Progenitor cell of endocrine pancreas (in vitro differentiated cells): ENCODE measurements at places on chromosomes 2 and 18.
A peak's percentile ranks its signal among the peaks of the same experiment; 100 is the strongest.

GRCh38 chr2:10232096-10232815, 70.4 kb upstream of the HPCAL1 start:
- H3K4me3 ChIP-seq: no peak overlapping the region
- peaks cover 36% of the 10 kb centered on the region for H3K27me3 ChIP-seq
- DNase-seq: no peak
- H3K36me3 ChIP-seq: no peaks in the 10 kb centered on the region

DNA sequence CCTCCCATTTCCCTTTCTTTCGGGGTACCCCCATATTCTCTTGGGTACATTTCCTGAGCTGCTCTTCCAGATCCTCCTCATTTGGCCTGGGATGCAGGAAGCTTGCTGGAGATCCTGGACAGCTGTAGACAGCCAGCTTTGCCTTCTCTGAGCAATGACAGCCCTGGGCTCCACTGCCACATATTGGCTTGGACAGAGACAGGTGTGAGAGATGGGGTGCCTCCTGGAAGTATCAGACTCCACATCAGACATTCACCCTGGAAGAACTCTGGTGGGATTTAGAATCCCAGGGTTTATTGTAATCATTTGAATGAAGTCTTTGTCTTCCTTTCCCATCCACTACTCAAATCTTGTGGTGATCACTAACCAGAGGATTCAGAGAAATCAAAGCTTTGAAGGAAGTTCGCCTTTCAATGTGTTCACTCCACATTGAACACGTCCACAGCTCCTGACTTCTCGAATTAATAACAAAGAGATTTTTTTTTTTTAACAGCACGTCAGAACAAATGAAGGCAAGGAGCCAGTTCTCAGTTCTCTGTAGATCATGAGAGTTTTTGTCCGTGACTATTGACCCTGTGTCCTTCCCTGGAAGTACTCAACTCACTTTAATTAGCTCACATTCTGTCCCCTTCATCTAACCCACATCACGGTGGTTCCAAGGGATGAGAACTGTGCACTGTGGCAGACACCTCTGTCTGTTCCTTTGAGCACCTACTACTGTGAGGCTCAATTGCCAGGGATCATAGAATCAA, 377.6 kb upstream of the TRIB2 start:
- DNase-seq: no peak
- no peaks in the 10 kb centered on the region for H3K36me3 ChIP-seq
- H3K4me3 ChIP-seq: no peak overlapping the region
- no peak overlapping the region for H3K27ac ChIP-seq
- H3K4me1 ChIP-seq: no peaks in the 10 kb centered on the region

DNA sequence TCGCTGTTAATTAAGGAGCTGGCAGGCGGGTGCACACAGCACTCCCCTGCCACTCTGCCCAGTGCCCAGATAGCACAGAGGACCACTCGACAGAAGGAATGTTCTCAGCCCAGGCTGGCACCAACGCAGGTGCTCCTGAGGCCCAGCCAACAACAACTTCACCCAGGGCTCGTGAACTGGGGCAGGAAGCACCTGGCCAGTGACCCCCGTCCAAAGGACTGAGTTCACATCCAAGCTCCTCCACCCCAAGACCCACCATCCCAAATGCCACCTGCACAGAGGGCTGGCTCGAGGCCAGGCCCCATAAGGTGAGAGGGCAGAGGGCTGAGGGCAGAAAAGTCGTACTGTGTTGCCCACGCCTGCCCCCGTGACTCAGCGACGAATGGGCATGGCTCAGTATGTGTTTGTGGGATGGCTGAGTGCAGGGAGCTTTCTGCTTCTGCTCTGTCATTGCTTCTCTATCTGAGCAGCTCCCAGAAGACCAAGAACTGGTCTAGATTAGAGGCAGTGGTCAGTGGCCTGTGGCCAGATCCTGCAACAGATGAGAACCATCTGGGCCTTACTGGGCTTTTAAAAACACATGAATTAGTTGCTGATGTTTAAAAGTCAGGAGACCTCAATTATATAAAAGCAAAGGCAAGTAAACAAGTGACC, 68.4 kb downstream of the POLR1A start:
- H3K27me3 ChIP-seq: no peaks in the 10 kb centered on the region
- peaks cover 8% of the 10 kb centered on the region for H3K36me3 ChIP-seq
- H3K4me3 ChIP-seq: no peak overlapping the region
- no peak for DNase-seq

DNA sequence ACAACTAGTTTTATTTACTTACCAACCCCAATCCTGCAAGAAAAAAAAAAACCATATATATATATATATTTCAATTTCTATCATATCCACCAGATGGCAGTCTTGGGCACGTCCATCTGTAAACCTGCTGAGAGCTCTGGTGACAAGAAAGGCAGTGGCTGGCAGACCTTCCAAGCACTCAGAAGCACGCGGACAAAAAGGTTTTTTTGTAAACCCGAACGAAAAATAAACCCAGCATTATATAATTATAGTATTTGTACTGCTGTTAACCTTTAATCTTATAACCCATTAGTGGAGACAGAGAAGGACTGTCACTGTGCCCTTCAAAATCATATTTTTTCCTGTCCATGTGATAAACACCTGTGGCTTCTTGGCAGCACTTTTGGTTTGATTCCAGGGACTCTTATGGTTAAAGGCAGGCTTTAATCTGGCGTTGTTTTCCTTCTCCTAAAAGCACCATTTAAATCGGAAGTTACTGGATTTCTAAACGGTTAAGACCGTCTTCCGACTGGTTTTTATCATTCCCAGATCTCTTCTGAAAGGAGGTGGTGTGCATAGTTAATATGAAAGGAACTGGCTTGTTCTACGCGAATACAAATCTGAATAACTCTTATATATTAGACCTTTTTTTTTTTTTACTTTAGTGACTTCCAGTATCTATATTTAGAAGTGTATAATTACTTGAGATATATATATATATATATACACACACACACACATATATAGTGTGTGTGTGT, 31.0 kb upstream of the SLC3A1 start:
- no peak for DNase-seq
- H3K27me3 ChIP-seq: no peaks in the 10 kb centered on the region
- H3K4me3 ChIP-seq: no peak overlapping the region
- peak overlapping the region; percentile 93 for H3K27ac ChIP-seq
- H3K4me1 ChIP-seq: peaks cover 35% of the 10 kb centered on the region

- H3K36me3 ChIP-seq: no peaks in the 10 kb centered on the region
- H3K27ac ChIP-seq: no peak overlapping the region
- peaks cover 13% of the 10 kb centered on the region for H3K27me3 ChIP-seq
Measured at GRCh38 chr18:22563164-22563583, 145.5 kb upstream of the CTAGE1 start.

GRCh38 chr2:161994761-161995520, 79.1 kb downstream of the DPP4 start:
- H3K27ac ChIP-seq: no peak overlapping the region
- H3K4me3 ChIP-seq: no peak overlapping the region
- H3K36me3 ChIP-seq: no peaks in the 10 kb centered on the region

DNA sequence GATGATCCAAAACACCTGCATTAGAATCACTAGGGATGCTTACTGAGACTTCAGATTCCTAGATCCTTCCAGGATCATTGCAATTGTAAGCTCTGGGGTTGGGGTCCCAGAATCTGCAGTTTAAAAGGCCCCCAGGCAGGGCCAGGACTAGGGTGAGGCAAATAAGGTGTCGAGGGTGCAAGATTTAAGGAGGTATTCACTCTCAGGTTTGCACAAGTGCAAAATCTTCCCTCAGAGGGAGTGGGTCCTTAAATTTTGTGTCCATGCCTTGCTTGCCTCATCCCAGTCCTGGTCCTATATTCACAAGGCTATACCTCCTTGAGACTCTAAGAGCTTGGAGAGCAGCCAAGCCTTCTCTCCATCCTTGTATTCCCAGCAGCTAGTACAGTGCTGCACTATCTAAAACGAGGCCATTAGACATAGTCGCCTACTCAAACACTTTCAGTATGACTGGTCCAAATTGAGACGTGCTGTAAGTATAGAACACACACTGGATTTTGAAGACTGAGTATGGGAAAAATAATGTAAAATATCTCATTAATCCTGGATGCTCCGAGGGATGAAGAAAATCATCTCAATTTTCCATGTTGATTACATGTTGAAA, 31.6 kb upstream of the MREG start:
- H3K27me3 ChIP-seq: no peaks in the 10 kb centered on the region
- H3K4me3 ChIP-seq: no peak overlapping the region
- H3K4me1 ChIP-seq: no peaks in the 10 kb centered on the region
- peaks cover 5% of the 10 kb centered on the region for H3K36me3 ChIP-seq
- no peak overlapping the region for H3K27ac ChIP-seq

- H3K36me3 ChIP-seq: no peaks in the 10 kb centered on the region
- H3K27ac ChIP-seq: no peak overlapping the region
- DNase-seq: no peak
- H3K4me3 ChIP-seq: no peak overlapping the region
Measured at GRCh38 chr2:162301151-162301804, 17.2 kb downstream of the IFIH1 start.

DNA sequence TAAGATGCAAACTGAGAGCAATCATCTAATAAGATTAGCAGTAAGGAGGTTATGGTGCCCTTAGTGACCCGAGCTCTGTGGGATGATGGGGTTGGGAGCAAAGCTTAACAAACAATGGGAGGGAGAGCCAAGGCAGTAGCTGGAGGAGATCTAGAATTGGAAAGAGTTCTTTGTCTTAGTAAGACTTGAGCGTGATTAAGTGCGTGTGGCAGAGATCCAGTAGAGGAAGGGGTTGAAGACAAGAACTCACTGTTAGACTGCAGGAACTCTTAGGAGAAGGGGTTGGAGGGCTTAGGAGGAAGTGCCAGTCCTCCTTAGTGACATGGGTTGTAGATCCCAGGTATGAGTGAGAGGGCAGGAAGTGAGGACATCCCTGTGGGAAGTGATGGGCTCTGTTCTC, 184.7 kb downstream of the GFPT1 start:
- DNase-seq: no peak
- H3K4me3 ChIP-seq: no peak overlapping the region
- no peaks in the 10 kb centered on the region for H3K4me1 ChIP-seq
- H3K27ac ChIP-seq: no peak overlapping the region
- peaks cover 12% of the 10 kb centered on the region for H3K36me3 ChIP-seq

- no peaks in the 10 kb centered on the region for H3K27me3 ChIP-seq
- H3K27ac ChIP-seq: no peak overlapping the region
- no peak overlapping the region for H3K4me3 ChIP-seq
- peaks cover 31% of the 10 kb centered on the region for H3K36me3 ChIP-seq
Measured at GRCh38 chr2:101895819-101896322, 95.9 kb upstream of the IL1R2 start.

GRCh38 chr2:95359031-95359430, 43.5 kb upstream of the FAHD2A start:
- no peaks in the 10 kb centered on the region for H3K36me3 ChIP-seq
- peaks cover 55% of the 10 kb centered on the region for H3K27me3 ChIP-seq
- no peak overlapping the region for H3K4me3 ChIP-seq
- no peak overlapping the region for H3K27ac ChIP-seq

DNA sequence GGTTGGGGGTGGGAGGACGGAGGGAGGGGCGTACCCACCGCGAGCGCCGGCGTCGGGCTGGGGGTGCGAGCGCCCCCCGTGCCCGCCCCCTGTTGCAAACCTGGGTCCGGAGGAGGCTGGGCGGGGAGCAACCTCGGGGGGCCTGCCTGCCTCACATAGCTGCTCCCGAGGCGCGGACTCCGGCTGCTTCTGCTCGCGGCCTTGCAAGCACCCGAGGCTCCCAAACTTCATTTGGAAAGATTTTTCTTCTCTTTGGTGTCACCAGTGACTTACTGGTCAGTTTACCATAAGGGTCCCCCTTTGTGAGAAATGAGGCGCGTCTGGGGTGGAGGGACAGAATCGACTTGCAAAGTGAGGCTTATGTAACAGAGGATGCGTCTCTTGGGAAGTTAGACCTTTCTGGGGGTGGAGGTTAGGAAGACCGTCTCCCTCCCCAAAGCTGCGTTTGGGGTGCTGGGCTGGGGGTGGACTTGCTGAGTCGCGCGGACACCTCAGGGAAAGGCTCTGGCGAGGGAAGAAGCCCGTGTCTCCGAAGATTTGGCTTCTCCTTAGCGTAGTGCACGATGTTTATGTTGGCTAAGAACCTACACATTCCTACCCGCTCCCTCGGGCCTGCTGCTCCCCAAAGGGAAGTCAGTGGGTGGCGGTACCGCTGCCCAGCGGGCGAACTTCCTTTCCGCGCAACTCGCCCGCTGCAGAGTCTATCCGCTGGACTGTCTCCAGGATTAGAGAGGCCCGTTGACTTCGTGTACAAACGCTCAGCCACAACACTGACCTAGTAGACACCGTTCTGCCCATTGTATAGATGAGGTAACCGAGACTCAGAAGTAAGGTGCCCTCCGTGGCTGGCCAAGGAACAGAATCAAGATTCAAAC, 559 bp downstream of the TMEM37 start:
- peaks cover 52% of the 10 kb centered on the region for H3K4me1 ChIP-seq
- peak overlapping the region; percentile 81 for H3K27ac ChIP-seq
- no peaks in the 10 kb centered on the region for H3K27me3 ChIP-seq

GRCh38 chr2:6079405-6079804, 387.2 kb downstream of the SOX11 start:
- no peak overlapping the region for H3K4me3 ChIP-seq
- peaks cover 2% of the 10 kb centered on the region for H3K36me3 ChIP-seq
- peaks cover 3% of the 10 kb centered on the region for H3K27me3 ChIP-seq
- no peak for DNase-seq
- H3K4me1 ChIP-seq: peaks cover 19% of the 10 kb centered on the region
- no peak overlapping the region for H3K27ac ChIP-seq

GRCh38 chr18:44564922-44565321, 115.8 kb upstream of the SETBP1 start:
- no peaks in the 10 kb centered on the region for H3K27me3 ChIP-seq
- no peak overlapping the region for H3K4me3 ChIP-seq
- peaks cover 1% of the 10 kb centered on the region for H3K4me1 ChIP-seq
- no peak for DNase-seq
- H3K27ac ChIP-seq: no peak overlapping the region
- no peaks in the 10 kb centered on the region for H3K36me3 ChIP-seq

GRCh38 chr2:37798315-37799005, 126.6 kb upstream of the RMDN2 start:
- H3K4me3 ChIP-seq: no peak overlapping the region
- DNase-seq: no peak
- H3K4me1 ChIP-seq: peaks cover 34% of the 10 kb centered on the region
- peak overlapping the region; percentile 22 for H3K27ac ChIP-seq

DNA sequence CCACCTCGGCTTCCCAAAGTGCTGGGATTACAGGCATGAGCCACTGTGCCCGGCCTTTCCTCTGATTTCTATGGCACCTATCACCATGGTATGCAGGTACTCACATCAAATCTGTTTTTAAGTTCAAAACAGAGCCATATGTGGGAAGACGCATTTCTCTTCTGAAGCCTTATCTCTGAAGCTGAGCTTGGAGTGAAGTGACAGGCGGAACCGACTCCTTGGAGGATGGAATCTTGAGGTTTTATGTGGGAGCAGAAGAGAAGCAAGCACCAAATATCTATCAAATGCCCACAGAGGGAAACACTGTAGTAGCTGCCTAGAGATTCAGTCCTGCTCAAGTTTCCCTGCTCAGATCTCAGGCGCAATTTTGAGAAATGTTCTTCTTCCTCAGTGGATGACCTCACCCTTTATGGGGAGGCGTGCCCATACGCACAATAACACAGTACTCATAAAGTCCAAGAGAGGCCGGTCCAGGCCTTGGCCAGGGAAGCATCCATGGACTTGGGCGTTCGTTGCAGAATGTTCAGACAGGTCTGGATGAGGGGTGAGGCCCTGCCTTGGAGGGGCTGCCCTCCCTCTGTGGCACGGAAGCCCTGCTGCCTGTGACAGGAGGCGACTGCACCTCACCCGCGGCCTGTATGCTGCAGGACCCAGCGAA, 67.9 kb downstream of the HNRNPLL start:
- H3K4me1 ChIP-seq: no peaks in the 10 kb centered on the region
- DNase-seq: no peak
- no peak overlapping the region for H3K27ac ChIP-seq
- no peak overlapping the region for H3K4me3 ChIP-seq
- peaks cover 38% of the 10 kb centered on the region for H3K27me3 ChIP-seq

- no peak for DNase-seq
- no peaks in the 10 kb centered on the region for H3K4me1 ChIP-seq
- H3K36me3 ChIP-seq: peaks cover 46% of the 10 kb centered on the region
- no peak overlapping the region for H3K4me3 ChIP-seq
- peak overlapping the region; percentile 52 for H3K27ac ChIP-seq
Measured at GRCh38 chr18:79899609-79900445, 51.6 kb downstream of the SLC66A2 start.
